ENCODE measurements at places on chromosomes 16 and 17.

DNA sequence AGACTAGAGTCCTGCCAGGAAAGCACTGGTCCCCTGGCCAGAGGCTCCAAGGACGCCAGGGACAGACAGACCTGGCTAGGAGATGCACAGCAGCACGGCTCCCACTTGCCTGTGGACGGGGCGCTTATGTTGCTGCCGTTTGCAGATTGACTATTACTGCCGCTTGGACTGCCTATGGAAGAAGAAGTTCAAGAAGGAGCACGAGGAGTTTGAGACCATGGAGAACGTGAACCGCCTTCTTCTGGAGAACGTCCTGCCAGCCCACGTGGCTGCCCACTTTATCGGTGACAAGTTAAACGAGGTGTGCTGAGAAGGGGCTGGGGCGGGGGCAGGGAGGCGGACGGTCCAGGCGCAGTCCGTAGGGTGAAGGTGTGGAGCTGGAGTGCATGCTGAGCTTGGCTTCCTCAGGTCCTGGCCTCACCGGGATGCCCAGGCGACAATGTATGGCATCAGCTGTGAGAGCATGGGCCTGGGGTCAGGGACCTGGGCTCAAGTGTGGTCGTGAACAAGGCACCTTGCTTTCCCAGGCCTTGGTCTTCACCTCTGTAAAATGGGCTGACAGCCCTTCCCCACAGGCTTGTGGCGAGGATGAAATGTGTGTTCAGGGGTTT lies 45.6 kb downstream of the ADCY7 start:
- no peak for DNase-seq

GRCh38 chr17:72725433-72726068 lies 366.9 kb downstream of the SLC39A11 start:
- DNase-seq, result peak; percentile 85

DNA sequence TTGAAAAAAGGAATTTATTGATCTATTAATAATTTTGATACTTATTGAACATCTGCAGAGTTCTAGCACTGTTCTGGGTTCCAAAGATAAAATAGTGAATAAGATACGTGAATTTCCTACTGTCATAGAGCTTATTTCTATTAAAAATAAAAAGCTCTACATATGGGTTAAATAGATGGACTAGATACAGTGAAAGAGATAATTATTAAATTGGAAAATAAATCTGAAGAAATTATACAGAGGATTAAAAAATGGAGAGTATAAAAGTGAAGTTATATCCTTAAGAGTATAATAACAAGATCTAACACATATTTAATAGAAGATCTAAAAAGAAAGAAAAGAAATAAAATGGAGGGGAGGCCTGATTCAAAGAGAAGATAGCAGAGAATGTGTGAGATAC lies 10.1 kb upstream of the ABCA5 start:
- no peak for DNase-seq

DNA sequence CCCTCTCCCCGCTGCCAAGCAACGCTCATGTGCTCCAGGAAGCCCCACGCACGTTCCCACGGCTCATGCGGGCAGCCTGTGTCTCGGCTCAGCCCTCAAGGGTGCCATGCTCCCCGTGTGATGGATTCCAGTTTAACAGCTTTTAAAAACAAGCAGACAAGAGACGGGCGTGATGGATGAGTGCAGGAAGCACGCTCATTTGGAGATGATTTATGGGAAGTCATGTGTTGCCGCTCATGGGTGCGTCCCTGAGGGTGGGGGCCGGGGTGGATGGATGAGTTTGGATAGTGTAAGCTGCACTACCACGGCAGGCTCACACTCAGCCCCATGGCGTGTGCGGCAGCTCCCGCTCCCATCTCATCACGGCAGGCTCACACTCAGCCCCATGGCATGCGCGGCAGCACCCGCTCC lies 132.8 kb downstream of the RBFOX3 start:
- DNase-seq, result no peak

GRCh38 chr16:9607515-9608230 lies 516.2 kb downstream of the HAPSTR1 start:
- DNase-seq, result no peak

- no peak for DNase-seq
Observed at GRCh38 chr16:85156869-85157268, 44.6 kb upstream of the CIBAR2 start.

- DNase-seq, result no peak
Observed at GRCh38 chr17:56740481-56740880, 93.2 kb downstream of the C17orf67 start.

GRCh38 chr16:88785106-88785924 lies at the start of gene PIEZO1:
PIEZO1 (minus strand) TSS chr16:88785220; CDS start chr16:88784964, 256 bp downstream.
- DNase-seq, result peak; percentile 70

GRCh38 chr17:55414983-55415382 lies 6.7 kb downstream of the MMD start:
- DNase-seq, result peak; percentile 3

DNA sequence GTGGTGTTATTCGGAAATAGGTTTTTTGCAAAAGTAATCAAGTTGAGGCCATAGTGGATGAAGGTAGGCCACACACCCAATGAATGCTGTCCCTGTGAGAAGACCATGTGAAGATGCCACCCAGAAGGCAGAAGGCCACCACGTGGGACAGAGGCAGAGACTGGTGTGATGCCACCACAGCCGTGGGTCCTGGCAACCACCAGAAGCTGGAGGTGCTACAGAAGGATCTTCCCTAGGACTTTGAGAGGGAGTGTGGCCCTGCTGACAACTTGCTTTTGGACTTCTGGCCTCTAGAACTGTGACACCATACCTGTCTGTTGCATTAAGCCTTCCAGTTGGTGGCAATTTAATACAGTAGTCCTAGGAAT lies 49.3 kb downstream of the RMI2 start:
- DNase-seq, result no peak
